Activated gamma-delta T cell (primary cell): ENCODE measurements at places on chromosomes 5 and 9.

GRCh38 chr5:61277781-61278180 is 54.3 kb upstream of the ZSWIM6 start:
- DNase-seq: no peak

GRCh38 chr5:120678279-120678678 is 214.2 kb downstream of the PRR16 start:
- no peak for DNase-seq

DNA sequence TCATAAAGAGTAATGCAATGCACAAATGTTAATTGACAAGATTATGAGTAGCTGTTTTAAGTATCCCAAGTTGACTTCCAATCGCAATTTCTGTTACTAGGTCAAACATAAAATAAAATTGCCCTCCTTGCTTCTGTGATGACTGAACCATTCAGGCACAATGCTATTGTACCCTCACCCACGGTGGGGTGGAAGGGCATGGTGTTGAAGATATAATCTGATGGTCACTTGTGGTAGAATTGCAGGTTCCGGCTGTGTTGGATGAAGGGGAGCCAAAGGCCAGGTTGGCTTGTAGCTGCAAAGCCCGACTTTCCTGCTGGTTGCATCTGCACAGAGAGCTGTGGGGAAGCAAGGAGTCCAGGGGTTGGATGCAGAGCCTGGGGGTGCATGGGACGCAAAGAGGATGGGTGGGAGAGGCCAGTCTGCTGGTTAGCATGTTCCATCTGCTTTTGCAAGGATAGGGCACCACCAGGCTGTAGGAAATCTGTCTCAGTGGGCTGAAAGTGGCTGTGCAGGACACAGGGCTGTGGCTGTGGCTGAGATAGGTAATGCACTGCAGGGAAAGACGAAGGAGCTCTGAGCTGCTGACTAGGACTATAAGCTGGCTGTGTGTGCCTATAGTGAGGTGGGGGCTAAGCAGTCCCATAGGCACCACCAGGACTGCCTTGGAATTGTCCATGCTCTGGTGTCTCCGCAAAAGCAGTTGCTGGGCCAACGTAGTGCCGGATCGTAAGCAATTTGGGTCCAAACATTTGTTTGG is 31.5 kb upstream of the PUM3 start:
- DNase-seq: no peak

DNA sequence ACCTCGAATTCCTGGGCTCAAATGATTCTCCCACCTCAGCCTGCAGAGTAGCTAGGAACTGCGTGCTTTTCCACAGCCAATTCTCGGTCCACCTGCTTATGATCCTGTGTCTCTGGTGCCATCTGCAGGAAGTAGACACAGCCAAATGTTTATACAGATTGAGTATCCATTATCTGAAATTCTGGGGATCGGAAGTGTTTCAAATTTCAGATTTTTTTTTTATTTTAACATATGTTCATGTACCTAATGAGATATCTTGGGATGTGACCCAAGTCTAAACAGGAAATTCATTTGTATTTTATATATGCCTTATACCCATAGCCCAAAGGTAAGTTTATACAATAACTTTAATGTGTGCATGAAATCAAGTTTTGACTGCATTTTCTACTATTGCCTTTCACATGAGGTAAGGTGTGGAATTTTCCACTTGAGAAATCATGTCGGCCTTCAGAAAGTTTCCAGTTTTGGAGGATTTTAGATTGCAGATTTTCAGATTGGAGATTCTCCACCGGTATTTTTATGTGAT is 89.5 kb downstream of the ESM1 start:
- no peak for DNase-seq

GRCh38 chr9:126514037-126514821 is 99.5 kb upstream of the LMX1B start:
- peak; percentile 47 for DNase-seq

- no peak for DNase-seq
These were observed 120.9 kb upstream of the PITX1 start for GRCh38 chr5:135154961-135155360.

- no peak for DNase-seq
These were observed 1.2 kb upstream of the OMD start for GRCh38 chr9:92425474-92425873.

- DNase-seq: no peak
These were observed 56.2 kb downstream of the CTNNA1 start for GRCh38 chr5:138809391-138809790.

GRCh38 chr5:103330875-103331274 is 72.3 kb downstream of the MACIR start:
- no peak for DNase-seq

GRCh38 chr5:143376911-143377813 is 26.3 kb downstream of the NR3C1 start:
- no peak for DNase-seq

DNA sequence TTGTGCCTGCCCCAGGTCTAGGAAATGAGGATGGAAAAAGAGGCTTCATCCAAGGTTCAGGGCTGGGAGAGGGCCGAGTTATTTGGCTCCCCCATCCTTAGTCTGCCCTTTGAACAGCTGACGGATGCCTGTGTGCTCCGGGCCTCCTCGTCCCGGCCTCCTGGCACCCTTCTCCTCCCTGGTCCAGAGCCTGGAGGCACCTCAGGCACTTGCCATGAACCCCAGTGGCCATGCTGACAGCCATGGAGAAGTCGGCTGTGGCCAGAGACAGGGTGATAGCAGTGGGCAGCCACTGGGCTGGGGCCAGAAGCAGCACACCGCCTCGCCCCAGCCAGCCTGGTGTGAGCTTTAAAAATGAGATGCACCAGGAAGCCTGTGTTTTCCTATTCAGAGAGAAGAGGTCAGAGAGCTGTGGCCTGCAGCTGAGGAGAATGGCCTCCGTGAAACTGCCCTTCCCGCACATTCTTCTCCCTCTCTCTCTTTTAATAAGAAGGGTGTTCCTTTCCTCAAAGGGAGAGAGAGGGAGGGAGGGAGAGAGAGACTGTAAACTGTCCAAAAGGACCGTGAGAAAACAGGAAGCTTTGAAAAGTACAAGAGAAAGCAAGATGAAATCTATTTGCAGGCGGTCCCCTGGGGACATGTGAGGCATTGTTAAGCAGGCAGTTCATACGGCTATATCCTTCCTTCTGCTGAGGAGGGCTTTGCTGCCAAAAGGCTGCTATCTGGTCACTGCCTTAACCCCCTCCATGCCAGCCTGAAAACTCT is 55.3 kb downstream of the ZNF366 start:
- no peak for DNase-seq

DNA sequence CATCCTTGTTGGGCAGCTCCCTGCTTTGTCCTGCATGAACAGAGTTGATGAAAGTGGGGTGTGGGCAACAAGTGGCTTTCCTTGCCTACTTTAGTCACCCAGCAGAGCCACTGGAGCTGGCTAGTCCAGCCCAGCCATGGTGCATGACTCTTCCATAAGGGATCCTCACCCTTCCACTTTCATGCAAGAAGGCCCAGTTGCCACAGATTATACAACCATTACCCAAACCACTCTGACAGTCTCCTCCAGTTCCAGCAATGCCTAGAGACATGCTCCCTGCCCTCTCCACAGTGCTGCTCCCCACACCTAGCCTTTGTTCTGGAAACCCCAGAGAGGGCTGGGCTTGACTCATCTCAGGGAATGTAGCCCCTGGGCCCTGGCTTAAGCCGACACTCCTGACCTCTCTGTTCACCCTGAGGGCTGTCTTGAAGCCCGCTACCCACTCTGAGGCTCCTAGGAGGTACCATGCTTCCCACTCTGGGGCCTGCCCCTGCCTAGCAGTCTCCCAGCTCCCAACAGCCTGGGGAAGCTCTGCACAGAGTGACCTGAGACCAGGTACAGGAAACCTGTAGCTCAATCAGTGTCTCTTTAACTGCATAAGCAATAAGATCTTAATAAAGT is 3.9 kb downstream of the SLC35A4 start:
- DNase-seq: no peak

GRCh38 chr9:5440426-5440825 is 2.7 kb upstream of the PLGRKT start:
- DNase-seq: no peak

- DNase-seq: no peak
These were observed 711.0 kb downstream of the TLE4 start for GRCh38 chr9:80282766-80283165.

GRCh38 chr5:145347026-145347616 is 488.0 kb downstream of the PRELID2 start:
- DNase-seq: no peak

GRCh38 chr5:116045821-116046220 is 13.5 kb downstream of the ARL14EPL start:
- DNase-seq: no peak

GRCh38 chr5:10520706-10521105 is 43.2 kb upstream of the ANKRD33B start:
- DNase-seq: no peak

GRCh38 chr5:146671561-146672295 is 155.7 kb upstream of the GPR151 start:
- no peak for DNase-seq

DNA sequence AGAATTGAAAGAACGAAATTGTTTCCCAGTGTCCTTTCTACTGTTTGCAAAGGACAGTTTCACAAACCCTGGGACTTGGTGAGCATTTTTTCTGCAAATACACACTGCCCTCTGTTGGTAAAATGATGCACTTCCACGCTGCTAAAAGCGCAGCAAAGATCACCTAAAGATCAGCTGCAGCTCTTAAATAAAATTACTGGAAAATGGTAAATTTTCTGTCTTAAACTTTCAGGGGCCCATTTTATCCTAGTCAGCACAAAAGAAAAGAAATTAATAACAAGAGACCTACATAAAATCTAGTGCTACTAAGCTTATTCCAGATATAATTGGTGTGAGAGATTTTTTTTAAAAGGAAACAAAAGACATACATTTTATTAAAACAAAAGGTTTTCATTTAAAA is 566.0 kb downstream of the CAAP1 start:
- no peak for DNase-seq

DNA sequence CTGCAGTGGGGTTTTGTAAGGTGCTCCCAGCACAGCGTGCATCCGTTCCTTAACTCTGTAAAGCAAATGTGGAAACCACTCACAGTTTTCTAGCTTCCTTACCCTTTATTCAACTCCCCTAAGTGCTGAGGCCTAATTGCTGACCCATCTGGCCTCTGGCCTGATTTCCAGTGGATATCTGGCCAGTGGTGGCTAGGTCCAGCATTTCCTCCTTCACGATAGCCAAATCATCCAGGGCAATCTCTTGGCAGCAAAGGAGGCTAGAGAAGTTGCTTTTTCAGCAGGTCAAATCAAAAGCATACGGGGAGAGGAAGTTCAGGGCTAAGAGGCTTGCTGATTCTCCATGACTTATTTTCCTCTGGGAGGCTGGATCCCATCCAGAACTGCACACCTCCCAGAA is 286.3 kb upstream of the VLDLR start:
- DNase-seq: no peak
